CD4-positive, alpha-beta T cell treated with Interleukin-2 at 100 ng/mL for 4 hours (primary cell): ENCODE measurements at places on chromosomes 12 and 14.

- DNase-seq: no peak
These were observed 81.9 kb downstream of the BMP4 start for GRCh38 chr14:53874704-53875103.

DNA sequence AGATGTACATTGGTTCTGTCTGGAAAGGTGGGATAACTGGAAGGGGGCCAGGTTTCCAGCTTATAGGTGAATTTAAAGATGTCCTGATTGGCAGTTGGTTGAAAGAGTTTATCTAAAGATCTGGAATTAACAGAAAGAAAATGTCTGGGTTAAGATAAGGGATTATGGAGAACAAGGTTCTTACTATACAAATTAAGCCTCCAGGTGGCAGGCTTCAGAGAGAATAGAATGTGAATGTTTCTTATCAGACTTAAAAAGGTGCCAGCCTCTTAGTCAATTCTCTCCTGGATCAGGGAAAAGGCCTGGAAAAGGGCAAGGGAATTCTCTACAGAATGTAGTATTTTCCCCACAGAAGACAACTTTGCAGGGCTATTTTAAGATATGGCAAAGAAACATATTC, 53.1 kb downstream of the CNTN1 start:
- DNase-seq: no peak

- DNase-seq: no peak
These were observed 184.8 kb upstream of the NUDT4 start for GRCh38 chr12:93192878-93193277.

DNA sequence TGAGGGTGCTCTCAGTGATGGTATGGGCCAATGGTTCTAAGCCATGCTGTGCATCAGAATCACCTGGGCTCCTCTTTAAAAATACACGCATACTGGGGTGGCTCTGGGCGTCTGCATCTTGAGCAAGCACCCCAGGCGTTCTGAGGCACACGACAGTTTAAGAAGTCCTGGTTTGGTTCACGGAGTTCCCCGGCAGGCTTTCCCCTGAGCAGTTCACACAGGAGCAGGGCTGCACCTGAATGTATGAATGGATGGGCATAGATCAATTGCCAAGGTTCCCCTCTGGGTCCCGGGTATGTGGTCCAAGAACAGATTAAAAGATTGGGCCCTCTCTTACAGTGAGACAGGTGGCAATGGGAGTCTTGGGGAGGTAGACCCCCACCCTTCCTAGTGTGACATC, 395.3 kb downstream of the DPF3 start:
- no peak for DNase-seq

DNA sequence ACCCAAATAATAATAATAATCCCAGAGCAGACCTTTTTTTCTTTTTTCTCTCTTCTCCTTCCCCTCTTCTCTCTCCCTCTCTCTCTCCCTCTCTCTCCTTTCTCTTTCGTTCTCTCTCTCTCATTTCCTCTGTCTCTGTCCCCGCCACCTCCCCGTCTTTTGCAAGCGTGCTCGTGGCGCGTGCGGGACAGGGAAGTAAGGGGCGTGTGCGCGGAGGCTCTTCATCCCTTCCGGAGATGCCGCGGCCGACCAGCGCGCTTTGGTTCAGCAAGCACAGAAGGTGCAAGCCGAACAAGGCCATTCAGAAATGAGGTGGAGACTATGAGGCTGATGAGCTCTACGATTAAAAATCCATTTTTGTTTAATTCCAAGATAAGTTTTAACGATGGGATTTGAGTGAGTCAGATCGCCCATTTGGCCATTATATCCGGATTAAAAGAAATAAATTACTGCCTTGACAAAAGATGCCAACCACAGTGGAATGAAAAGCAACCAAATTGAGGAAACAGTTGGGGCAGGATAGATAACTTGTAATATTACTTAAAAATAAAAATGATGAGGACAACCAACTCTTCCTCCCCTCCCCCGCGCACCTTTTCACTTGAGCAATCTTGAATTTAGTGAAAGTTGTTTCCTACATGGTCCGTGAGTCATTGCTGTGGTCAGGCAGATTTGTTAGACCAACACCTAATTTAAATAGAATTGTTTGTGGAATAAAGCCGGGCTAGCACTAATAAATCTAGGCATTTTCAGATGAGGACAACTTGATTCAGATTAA, 1.2 kb upstream of the AMIGO2 start:
- DNase-seq: peak; percentile 53

DNA sequence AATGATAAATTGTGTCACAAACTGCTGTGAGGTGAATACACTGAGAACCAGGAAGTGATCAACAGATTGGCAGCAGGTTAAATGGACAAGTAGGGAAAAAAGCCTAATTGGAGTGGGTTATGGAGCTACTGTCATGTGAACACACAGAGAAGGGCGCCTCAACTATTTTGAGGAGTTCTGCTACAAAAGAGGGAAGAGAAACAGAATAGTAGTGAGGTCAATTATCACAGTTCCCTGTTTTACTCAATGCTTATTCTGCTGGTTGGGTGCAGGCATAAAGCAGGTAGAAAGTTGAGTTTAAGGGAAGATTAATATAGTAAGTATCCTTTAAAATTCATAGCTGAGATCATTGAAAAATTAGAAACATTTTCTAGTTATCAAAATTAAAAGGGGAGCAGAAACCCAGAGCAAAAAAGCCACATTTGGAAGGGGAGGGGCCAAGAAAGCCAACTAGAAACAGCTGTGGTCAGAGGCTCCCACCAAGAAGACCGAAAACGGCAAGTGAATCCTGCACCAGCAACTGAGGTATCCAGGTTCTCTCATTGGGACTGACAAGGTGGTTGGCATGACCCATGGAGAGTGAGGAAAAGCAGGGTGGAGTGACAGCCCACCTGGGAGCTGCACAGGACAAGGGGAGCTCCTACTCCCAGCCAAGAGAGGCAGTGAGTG, 105.7 kb downstream of the ZC3H14 start:
- no peak for DNase-seq

GRCh38 chr12:131281016-131281415, 327.3 kb downstream of the ADGRD1 start:
- DNase-seq: no peak

- DNase-seq: no peak
These were observed 74.3 kb upstream of the C14orf132 start for GRCh38 chr14:95964901-95965300.
